ENCODE measurements at places on chromosomes 12 and 14.

- DNase-seq, result no peak
Observed at GRCh38 chr12:14188744-14189143, 176.7 kb upstream of the ATF7IP start.

GRCh38 chr14:60515511-60516289, 6.8 kb downstream of the SIX6 start:
- no peak for DNase-seq

DNA sequence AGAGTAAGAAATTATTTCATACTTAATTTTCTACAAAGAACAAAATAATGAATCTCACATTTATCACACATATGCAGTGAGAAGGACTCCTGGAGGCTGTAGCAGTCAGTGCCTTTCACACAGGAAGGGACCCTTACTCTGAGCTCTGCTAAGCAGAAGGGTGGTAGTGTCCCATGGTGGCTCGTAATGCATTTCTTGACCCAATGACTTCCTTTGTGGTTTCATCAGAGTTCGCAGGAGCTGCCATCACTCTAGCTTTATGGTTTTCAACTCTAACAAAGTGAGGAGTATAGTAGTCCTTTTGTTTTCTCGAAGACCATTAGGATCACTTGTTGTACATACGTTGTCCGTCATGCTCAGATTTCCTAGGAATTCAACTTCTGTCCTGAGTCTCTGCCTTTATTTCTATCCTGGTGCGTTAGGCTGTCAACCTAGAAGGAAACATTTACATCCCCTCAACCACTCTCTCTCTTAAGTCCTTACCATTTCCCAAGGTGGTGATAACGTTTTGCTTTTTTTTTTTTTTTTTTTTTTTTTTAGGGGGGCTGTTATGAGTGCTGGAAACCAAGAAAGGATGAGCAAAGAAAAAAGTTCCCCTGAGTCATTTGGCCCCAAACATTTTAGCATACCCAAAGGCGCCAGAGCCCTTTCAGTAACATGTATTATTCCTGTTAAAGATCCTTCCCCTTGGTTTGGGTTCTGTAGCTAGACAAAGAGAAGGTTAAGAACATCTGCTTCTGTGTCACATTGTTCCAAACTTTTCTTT, 37.2 kb downstream of the GABARAPL1 start:
- no peak for DNase-seq

DNA sequence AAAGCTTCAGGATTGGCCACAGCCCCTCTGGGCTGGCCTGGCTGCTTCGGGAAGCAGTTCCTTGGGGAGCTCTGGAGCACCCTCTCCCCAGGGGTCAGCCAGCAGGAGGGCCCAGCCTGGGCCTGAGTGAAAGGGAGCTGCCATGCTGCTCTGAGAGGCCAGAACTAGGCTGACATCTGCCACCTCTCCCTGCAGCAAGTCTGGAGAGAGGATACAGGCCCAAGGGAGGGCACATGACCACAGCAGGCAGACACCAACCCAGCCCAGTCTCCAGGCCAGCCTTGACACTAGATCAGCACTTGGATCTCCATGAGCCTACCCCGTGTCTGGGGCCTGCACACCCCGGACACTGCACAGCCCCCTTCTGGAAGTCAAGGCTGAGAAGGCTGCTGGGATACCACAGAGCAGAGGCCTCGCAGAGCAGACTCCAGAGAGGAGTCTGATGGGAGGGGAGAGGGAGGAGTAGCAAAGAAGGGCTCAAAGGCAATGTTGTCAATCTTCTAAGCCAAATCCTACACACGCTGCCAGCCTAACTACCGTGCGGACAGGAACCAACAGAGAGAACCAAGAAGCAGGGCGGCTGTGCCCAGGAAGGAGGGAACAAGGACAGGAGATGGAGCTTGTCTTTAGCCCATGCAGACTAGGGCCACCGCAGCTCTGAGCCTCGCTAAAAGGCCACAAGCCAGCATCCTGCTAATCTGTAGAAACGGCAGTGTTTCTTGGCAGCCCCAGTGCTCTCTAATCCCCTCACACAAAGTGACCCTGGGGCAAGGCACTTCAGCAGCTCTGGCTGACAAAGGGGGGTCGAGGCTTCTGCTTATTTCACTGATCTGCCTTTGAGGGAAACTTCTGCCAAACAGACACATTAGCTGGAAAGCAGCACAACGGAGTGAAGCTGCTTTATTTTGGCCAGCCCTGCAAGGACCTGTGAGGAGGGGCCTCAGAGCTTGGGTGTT, 12.9 kb downstream of the COL2A1 start:
- no peak for DNase-seq

GRCh38 chr12:116276652-116277466, 634 bp downstream of the MED13L start:
- DNase-seq, result peak; percentile 75

- DNase-seq, result no peak
Observed at GRCh38 chr14:75264036-75264435, 14.6 kb upstream of the FOS start.

DNA sequence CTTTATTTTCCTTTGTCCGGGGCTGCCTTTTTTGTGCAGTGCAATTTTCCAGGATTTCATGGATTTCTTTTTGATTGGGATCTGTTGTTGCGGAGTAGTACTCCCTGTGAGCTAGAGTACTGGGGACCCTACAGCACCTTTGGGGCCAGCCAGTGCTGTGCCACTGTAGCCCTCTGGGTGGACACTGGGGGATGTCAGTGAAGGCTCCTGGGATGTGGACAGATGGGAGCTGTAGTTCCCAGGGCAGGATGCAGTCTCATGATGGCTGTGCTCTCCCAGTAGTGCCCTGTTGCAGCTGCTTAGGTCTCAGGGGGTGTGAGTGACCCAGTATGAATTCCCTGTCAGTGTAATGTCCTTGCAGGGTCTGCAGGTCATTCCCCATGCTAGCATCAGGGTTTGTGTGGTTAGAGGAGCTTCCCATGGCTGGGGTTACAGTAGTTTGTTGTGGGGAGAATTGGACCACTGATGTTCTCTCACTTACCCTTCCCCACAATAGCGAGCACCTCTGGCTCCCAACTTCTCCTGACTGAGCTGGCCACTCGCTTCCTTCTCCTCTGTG, 72.2 kb downstream of the BRMS1L start:
- DNase-seq, result no peak

DNA sequence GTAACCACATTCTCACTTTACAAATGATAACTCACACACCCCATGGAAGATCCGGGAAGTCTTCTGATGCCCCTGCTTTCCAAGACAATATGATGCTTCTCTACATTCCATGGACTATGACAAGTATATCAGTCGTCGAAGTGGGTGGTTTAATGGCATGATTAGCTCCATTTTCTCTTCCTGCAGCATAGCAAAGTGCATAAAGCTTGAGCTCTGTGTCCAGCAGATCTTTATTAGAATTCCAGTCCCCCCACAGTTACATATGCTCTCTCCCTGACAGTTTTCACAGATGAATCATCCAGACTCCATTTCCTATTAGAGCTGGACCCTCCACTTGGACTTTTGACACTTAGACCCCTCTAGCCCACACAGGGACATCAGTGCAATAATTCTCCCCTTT, 174.9 kb downstream of the BCAT1 start:
- no peak for DNase-seq

DNA sequence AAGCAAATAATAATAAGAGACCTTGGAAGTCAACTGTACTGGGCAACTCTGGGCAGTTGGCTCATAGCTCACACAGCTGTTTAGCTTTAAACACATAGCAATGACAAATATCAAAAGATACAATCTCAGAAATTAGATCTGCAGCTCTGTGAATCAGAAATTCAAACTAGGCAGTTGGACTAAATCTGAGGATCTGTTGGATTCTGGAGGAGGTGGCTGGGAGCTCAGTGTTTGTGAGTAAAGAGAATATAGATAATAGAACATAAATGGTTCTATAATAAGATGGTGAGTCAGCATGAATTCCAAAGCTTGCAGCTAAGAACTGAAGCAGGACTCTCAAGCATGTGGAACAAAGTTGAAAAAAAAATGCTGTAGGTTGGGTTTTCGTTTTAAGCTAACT, 1949.4 kb upstream of the SEL1L start:
- DNase-seq, result no peak

- DNase-seq, result no peak
Observed at GRCh38 chr12:103635419-103635818, 48.3 kb downstream of the STAB2 start.

DNA sequence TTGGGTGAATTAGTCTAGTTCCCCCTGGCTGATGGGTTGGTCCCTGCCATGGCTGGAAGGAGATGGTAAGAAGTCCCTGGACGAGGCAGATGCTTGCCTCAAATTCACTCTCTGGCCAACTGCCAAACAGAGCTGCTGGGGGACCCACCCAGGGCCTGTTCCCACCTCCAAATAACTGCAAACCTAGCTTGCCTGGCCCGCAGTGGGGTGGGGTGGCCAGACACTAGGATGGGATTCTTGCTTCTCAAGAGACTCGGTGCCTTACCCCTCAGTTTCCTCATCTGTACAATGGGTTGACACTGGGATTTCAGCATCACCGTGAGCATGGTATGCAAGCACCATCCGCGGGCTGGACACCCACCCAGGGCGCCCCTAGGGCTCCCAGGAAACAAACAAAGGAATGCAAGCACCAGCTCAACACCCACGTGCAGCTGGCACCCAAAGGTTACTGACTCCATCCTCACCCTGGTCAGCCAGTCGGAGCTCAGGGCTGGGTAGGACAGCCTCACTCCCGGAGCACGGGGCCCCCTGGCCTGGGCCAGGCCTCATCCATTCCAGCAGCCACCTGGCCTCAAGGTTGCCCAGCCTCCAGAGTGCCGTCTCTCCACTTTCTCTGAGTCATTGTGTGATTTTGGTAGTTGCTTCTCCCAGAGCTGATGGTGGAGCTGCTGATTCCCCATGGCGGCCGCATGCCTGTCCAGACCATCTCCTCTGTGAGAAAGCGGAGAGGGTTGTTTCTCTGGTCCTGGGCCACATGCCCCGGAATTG, 205.2 kb upstream of the RTL1 start:
- peak; percentile 13 for DNase-seq

DNA sequence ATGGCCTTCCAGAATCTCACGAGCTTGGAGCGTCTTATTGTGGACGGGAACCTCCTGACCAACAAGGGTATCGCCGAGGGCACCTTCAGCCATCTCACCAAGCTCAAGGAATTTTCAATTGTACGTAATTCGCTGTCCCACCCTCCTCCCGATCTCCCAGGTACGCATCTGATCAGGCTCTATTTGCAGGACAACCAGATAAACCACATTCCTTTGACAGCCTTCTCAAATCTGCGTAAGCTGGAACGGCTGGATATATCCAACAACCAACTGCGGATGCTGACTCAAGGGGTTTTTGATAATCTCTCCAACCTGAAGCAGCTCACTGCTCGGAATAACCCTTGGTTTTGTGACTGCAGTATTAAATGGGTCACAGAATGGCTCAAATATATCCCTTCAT, 92.2 kb downstream of the FLRT2 start:
- DNase-seq, result no peak

DNA sequence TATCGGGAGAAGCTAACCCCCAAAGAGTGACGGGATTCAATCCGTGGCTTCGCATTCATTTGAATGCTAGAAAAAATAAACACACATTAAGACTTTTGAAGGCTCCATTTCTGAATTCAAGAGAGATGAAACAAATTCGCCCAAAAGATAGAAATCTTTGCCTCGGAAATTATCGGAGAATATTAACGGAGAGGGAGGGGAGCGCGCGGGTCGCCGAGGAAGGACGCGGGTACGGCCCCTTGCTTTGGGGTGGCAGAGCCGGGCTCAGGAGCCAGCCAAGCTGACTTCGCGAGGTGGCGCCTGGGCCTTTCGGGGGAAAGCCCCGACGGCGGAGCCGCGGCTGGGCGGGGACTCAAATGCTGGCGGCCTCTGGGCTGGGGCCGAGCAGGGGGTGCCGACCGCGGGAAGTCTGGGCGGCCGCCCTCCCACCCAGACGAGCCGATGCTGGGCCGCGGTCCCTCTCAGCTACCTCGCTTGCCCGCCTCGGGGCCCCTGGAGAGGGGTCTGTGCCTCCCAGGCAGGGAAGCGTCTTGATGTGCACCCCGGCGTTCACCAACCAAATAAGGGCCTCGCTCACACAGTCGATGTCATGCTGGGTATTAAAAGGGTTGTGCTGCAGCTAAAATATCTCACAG, 14.7 kb downstream of the NKX2-1 start:
- peak; percentile 33 for DNase-seq

DNA sequence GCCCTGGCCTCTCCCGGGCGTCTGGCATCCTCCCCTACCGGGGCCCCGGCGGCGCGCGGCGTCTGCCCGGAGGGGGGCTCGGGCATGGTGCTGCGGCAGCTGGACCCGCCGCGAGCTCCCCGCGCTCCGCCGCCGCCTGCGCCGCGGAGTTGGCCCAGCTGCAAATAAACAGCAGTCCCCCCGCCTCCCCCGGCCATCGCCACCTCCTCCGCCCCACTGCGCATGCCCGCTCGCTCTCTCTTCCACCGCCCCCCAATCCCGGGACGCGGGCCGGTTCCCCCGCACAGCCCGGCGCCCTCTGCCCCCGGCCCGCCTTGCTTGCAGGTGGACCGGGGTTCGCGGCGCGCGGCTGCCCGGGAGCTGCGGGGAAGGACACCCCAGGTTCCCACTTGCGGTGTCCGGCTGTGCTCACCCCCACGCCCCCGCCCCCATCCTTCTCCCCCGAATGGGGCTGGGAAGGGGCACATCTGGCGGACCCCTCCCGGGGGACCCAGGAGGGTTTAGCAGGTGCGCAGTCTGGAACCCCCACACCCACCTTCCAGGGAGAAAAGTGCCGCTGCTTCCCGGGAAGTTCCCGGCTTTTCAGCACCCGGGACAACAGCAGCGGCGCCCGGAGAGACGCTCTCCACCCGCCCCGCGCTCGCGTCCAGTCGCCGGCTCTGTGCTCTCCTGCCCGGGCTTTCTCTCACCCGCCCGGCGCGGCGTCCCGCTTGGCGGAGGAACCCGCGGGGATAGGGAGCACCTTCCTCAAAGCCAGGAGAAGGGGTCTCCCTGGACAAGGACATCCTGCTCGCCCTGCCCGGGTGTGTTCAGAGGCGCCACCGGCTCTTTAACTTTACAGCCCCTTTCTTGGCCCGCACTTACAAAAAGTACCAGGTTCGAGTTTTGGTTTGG, at the start of gene TMTC1:
TMTC1 (minus strand) TSS at position 170 of the 894 bp plus-strand sequence. CDS start 191 bp downstream, outside the sequence.
- DNase-seq, result peak; percentile 77

- no peak for DNase-seq
Observed at GRCh38 chr14:92759679-92760523, 11.5 kb upstream of the LGMN start.

- DNase-seq, result no peak
Observed at GRCh38 chr14:61347826-61348443, 26.6 kb downstream of the PRKCH start.

DNA sequence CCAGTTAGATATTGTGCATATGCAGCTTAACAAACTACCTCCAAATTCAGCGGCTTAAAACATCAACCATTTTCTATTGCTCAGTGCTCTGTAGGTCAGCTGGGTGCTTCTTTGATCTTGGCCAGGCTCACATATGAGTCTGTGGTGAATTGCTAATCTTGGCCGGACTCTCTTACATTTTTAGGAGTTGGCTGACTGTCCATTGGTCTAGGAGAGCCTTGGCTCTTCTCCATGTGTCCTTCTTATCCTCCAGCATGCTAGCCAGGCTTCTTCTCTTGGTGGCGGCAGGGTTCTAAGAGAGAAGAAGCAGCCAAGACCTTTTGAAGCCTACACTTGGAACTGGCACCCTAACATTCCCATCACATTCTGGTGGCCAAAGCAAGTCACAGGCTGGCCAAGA, 174.3 kb upstream of the PWP1 start:
- no peak for DNase-seq

GRCh38 chr14:77270361-77271112, 469 bp downstream of the NGB start:
- peak; percentile 79 for DNase-seq
